T-helper 2 cell (primary cell): ENCODE measurements at places on chromosomes 16 and 17.

GRCh38 chr16:55392701-55393100, 68.7 kb downstream of the IRX6 start:
- DNase-seq: no peak

- DNase-seq: no peak
Observed at GRCh38 chr16:87685766-87686165, 80.0 kb downstream of the KLHDC4 start.

DNA sequence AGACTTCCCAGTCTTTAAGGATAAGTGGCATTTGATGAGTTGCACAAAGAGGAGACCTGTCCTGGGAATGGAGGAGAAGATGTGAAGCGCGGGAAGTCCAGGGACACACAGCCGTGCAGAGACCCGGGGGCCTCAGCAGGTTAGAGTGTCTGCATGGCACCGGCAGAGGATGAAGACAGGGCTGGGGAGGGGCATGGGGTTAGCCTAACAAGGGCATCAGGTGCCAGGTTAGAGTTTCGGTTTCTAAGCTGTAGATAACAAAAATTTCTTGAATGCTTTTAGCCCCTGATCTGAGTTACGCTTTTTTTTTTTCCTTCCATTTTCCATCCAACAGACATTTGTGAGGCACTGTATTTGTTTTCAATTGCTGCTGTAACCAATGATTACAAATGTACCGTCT, 594.3 kb downstream of the MAF start:
- DNase-seq: peak; percentile 28

DNA sequence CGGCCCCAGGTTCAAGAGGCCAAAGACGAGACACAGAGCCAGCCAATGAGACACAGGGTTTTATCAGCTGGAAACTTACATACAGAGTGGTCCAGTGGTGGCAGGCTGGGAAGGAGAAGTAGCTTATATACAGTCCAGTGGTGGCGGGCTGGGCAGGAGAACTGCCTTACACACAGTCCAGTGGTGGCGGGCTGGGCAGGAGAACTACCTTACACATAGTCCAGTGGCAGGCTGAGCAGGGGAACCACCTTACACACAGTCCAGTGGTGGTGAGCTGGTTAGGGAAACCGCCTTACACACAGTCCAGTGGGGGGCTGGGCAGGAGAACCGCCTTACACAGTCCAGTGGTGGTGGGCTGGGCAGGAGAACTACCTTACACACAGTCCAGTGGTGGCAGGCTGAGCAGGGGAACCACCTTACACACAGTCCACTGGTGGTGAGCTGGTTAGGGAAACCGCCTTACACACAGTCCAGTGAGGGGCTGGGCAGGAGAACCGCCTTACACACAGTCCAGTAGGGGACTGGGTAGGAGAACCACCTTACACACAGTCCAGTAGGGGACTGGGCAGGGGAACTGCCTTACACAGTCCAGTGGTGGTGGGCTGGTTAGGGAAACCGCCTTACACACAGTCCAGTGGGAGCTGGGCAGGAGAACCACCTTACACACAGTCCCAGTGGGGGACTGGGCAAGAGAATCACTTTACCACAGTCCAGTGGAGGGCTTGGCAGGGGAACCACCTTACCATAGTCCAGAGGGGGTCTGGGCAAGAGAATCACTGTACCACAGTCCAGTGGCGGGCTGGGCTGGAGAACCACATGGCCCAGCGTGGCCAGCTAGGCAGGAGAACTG, 90.9 kb downstream of the GAS7 start:
- no peak for DNase-seq

GRCh38 chr17:66661411-66662256, 173.3 kb upstream of the CACNG5 start:
- no peak for DNase-seq

DNA sequence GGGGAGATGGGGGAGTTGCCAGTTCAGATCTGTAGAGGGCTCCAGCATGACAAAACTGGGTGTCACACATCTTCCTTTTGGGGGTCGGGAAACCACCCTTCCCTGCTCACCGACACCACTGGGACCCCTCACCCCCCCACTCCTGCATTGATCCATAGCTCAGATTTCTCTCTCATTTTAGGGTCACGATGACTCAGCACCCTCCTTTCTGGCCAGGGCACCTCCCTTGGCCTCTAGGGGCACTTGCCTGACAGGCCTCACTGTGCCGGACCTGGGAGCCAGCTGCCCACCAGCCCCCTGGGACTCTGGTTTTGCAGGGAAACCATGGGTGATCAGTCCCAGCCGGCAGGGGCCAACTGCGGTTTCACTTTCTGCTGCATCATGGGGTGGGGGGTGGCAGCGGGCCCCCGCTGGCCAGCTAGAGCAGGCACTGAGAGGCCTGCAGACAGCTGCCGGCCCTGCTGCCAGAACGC, 239.4 kb downstream of the MRTFB start:
- no peak for DNase-seq

- peak; percentile 40 for DNase-seq
Observed at GRCh38 chr16:80948886-80949493, 57.7 kb downstream of the CMC2 start.

DNA sequence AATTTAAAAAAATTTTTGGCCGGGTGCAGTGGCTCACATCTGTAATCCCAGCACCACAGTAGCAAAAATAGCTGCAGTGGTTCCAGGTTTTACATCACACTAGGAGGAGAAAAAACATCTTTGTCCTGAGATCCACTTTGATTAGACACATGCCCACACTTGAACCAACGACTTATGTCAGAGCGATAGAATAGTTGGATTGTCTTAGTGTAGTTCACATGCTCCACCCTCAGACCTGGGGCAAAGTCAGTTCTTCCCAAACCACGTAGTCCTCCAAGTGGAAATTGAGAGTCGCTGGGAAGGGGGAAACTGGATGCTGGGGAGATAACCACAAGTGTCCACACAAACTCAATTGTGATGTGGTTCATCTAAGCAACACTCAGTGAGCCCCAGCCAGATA, 11.4 kb upstream of the ITGAM start:
- no peak for DNase-seq

DNA sequence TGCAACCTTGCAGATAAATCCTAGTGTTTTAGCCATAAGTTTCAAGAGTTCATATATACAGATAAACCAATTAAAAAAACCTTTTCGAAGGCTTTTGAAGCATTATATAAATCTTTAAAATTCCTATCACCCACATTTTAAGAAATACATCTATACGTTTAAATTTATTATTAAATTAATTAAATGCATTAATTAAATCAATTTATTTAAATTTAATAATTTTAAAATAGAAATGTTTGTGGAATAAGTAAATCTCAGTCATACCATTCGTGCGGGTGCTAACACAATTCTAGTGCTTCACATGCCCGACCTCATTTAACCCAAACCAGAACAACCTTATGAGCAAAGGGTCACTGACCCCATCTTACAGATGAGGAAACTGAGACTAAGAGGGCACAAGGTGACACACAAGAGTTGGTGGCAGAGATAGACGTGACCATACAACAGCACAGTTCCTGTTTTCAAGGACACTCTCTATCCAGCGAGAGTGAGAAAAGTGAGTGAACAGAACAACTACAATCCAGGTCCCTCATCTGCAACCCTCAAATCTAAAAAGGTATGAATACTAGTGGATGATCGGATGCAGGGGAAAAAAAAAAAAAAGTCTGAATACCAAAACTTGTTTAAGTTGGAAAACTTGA, 1.4 kb downstream of the NSMCE1 start:
- no peak for DNase-seq

GRCh38 chr16:57600048-57600835, 28.2 kb upstream of the ADGRG1 start:
- DNase-seq: no peak

DNA sequence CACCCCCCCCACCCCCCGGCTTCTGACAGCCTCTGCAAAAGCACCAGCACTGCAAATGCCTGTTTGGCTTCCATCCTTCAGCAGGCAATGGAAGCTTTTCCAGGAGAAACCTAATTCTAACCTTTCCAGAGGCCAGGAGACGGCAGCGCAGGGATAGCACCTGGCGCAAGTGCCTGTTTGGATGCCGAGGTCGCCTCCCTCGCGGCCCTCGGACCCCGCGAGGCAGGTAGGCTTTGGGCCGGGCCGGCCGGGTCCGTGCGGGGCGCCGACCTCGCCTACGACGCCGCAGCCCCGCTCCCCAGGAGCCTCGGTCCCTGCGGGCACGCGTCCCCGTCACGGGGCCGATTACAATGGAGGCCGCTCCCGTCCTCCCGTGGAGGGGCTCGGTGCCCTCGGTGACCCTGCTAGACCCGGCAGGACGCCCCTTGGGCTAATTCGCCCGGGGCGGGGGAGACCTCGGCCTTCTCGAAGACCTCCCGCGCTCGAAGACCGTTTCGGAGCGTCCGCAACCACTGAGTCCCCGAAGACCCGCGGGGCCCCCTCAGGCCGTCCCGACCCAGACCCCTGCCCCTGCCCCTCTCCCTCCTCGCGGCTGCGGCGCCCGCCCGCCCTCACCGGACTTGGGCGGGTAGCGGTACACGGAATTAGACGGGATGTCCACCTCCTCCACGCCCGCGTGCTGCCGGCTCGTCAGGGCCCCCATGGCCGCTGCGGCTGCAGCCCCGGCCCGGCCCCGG, 587 bp downstream of the RNF157 start:
- no peak for DNase-seq

DNA sequence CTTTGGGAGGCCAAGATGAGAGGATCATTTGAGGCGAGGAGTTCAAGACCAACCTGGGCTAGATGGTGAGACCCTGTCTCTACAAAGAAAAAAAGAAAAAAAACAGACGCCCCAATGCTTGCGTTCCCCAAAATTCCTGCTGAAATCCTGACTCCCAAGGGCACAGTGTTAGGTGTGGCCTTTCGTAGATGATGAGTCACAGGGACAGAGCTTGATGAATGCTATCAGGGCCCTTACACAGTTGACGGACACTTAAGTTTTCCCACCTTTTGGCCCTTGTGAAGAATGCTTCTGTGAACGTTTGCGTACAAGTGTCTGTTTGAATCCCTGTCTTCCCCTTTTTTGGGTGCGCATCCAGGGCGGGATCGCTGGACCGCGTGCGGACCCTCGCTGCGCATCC, 16.5 kb upstream of the ZNF750 start:
- DNase-seq: no peak

- DNase-seq: no peak
Observed at GRCh38 chr17:320809-321385, 31.7 kb downstream of the RPH3AL start.

GRCh38 chr17:73646409-73647300, 2.4 kb upstream of the SDK2 start:
- DNase-seq: no peak

DNA sequence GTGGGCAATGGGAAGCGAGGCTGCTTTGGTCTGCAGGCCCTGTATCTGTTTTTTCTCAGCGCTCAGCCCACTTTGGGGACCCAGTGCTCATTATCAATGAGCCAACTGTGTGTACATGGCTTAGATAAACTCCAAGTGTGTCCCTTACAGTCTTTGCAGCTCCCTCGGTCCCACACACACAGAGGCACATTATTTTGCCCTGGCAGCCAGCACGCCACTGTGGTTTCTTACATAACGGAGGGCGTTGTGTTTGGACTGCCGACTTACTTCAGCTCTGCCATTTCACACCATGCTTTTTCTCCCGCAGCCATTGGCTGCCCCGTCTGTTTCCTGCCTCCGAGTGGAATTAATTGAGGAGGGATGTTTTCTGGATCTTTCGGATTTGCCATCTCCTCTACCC, 56.5 kb upstream of the CLEC18A start:
- DNase-seq: no peak

- DNase-seq: no peak
Observed at GRCh38 chr17:72125226-72125651, 4.4 kb downstream of the SOX9 start.

DNA sequence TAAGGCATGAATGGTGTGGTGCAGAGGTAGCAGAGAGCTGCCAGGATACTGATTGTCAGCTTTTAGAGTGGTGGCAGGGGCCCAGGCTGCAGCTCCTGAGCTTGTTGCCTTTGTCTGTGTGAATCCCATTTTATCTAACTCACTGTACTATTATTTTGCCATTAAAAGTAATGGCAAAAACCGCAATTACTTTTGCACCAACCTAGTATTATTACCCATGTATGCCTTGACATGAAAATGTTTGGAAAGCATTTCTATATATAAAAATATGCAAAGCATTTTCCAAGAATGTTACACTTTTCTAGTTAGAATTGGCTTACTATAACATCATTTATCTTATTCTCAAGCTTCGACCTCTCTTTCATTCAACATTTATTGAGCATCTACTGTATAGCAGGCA, 308.1 kb upstream of the MYOCD start:
- no peak for DNase-seq

DNA sequence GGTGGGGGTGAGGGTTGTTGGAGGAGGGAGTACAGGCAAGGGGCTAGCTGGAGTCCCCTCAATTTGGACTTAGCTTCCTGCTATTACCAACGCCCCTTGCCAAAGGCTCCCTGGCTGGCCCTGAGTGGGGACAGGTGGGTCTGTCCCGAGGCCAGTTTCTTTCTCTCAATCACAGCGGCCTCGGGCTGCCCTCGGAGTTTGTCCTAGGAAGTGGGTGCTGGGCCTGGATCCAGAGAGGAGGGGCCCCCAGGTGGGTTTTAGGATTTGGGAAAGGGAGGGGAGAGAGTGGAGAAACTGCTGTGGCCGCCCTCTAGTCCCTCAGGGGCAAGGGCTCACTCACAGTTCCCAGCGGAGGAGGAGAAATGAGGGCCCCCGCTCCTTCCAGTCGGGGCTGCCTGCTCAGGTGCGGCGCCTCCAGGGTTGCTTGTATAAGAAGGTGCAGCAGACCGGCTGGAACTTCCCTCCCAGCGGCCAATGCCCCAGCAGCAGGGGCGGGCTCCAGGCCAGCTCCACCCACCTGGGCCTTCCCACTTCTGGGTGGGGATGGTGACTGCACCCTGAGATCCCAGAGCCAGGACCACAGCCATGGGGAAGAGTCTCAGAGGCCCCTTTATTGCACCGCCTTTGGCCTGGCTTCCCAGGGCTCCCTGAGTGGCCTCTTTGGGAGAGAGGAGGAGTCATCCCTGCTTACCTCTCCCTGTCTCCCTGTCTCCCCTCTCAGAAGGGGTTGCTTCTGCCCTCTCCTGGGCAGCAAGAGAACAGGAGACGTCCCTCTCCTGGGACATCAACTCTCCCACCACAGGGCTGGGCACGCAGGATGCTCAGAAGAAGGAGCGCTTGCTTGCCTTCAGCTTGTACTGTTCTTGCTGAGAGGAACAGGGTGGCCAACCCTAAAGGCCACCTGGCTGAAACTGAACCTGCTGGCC, 112.0 kb upstream of the SMURF2 start:
- DNase-seq: no peak

DNA sequence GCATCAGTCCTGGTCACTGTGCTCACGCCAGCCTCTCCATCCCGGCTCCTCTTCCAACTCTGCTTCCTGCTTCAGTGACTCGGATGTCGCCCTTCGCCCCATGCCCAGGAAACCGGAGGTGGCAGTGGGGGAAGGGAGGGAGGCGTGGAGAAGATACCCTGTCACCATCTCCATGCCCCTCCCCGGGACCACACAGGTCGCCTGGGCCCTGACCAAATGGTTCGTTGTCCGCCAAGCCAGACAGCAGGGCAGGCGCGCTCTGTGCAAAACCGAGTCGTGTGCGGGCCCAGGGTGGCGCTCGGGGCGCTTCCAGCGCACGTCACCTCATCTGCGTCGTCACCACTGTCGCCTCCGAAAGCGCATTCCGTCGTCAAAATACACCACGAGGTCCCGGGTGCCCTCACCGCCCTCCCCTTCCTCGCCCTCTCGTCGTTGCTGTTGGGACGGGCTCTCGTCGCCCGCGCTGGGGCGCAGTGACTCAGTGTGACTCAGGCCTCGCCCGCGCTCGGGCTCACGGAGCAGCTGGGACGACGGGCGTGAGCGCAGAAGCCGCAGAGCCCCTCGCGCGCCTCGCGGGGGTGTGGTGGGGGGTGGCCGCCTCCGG, 39.2 kb downstream of the ZNF778 start:
- peak; percentile 72 for DNase-seq

- DNase-seq: no peak
Observed at GRCh38 chr17:81471818-81472456, 40.7 kb downstream of the ACTG1 start.

- DNase-seq: no peak
Observed at GRCh38 chr16:73378471-73378870, 330.5 kb upstream of the ZFHX3 start.
